Muscle of leg (tissue), 16 donors: ENCODE measurements at places on chromosomes 7 and 10. TPM values are rescaled to one million over a fixed set of nuclear protein-coding genes. Genes with fewer than 3 reads are reported as not detected.

The ESYT2 gene
- 46.5 TPM for total RNA-seq

The TMEM196 gene
- 0.04 TPM for total RNA-seq

DNA sequence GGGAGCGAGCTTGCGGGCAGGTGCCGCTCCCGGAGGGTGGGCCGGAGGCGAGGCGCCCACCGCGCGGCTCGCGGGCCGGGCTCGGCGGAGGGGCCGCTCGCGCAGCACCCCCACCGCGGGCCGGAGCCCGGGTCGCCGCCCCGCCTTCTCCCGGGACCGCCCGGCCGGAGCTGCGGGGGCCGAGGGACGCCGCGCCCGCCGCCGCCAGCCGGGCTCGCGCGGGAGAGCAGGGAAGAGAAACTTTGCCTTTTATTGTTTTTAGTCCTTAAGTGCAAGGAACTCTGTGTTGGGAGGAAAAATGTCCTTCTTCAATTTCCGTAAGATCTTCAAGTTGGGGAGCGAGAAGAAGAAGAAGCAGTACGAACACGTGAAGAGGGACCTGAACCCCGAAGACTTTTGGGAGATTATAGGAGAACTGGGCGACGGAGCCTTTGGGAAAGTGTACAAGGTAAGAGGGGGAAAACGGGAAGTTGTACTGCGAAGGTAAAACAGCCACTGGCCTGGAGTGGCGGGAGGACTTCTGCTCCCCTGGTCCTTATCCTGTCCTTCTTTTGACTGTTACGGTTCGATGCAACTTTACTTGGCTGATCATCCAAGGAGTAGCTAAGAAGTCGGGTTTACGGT is 620 bp downstream of the SLK start:
- DNase-seq, result peak; percentile 61

- DNase-seq, result peak; percentile 5
Measured at GRCh38 chr7:147406521-147407135, 1183.9 kb upstream of the C7orf33 start.

DNA sequence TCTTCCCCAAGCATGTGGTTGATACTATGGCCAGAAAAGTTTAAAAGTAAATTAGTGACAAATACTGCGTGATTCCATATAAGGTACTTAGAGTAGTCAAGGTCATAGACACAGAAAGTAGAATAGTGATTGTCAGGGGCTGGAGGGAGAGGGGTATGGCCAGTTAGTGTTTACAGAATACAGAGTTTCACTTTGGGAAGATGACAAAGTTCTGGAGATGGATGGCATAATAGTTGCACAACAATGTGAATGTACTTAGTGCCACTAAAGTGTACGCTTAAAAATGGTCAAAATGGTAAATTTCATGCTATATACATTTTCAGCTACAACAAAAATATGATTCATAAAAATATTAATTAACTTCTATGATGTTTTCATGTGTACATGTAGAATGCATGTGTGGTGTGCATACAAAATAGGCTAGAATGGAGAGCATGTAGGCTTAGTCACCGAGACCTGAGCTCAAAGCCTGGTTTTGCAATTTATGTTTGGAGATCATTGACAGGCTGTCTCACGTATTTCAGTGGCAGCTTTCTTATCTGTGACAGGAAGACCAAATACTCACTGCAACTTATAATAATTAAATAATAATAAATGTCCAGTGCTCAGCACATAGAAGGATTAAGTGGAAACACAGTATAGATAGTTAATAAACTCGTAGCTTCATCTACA is 625.6 kb downstream of the SUGCT start:
- DNase-seq, result no peak

The PRKAR2B gene
- 3.7 TPM for total RNA-seq

GRCh38 chr7:151110941-151111645 is 24.8 kb downstream of the AGAP3 start:
- DNase-seq, result peak; percentile 80
